ENCODE measurements at places on chromosomes 5 and 9. TPM values are rescaled to one million over a fixed set of nuclear protein-coding genes. Genes with fewer than 3 reads are reported as not detected.

DNA sequence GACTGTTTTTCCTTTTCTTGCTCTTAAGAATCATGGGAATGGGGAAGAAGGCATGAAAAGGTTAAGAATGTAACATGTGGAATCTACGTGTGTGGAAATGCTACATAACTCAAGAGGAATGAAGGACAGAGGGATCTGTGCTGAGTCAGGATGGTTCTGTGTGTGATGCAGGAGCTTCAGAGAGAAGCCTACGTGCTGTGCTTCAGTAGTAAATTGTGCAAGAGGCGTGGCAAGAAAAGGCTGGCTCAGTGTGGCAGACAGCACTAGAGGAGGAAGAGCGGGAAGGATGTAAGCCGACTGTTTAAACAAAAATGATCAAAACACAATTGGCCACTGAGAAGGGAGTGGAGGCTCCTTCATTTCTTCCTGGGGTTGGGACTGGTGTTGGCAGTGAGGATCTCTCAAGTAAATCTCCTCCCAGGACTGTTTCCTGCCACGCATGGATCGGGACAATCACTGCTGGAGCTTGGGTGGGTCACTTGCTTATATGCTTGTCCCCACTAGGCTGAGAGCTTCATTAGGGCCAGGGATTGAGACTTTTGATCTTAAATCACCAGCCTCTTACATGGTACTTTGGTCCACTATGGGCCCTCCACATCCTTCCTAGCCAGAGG is 59.4 kb upstream of the BASP1 start:
- DNase-seq = no peak

DNA sequence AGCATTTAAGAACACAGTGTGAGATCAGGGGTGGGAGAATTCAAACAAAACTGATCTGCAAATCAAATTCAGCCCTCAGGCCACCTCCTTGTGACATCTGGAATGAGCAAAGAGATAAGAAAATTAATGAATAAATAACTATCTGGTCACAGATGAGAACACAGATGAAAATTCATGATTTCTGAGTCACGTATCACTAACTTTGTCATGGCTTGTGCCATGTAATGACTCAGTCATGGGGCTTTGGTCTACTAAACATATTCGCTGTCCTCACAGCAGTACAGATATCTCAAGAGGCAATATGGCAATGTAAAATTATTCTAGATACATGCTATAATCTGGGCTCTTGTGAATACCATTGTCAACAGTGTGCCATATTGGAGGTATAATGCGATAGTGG is 274.4 kb downstream of the MAN2A1 start:
- DNase-seq = no peak

GRCh38 chr5:113147101-113147508 is 170.5 kb downstream of the DCP2 start:
- no peak for DNase-seq

NFIB gene
- 111 TPM for total RNA-seq

PCDHA1 gene
- not detected for total RNA-seq
